Vein endothelial cell (primary cell): ENCODE measurements at places on chromosomes 1 and 21. TPM values are rescaled to one million over a fixed set of nuclear protein-coding genes. Genes with fewer than 3 reads are reported as not detected.

The ADCY10 gene
- total RNA-seq, result 0.48 TPM in 1 of 2 replicates, not detected in the other

The GPR161 gene
- total RNA-seq, result 20.6 and 26.3 TPM in 2 replicates

The TINAGL1 gene
- total RNA-seq, result 519 and 655 TPM in 2 replicates

The SERPINC1 gene
- total RNA-seq, result 0.38 TPM in 1 of 2 replicates, not detected in the other

The PIGR gene
- total RNA-seq, result not detected in 2 replicates

The MYOM3 gene
- total RNA-seq, result under 0.01 TPM in 1 of 2 replicates, not detected in the other

The CACNA1S gene
- not detected in 2 replicates for total RNA-seq

The TAS1R3 gene
- 0.38 and 0.65 TPM in 2 replicates for total RNA-seq

The RHOC gene
- 827 and 965 TPM in 2 replicates for total RNA-seq

The PLA2G2C gene
- not detected in 2 replicates for total RNA-seq

The BARHL2 gene
- not detected in 2 replicates for total RNA-seq

The HSD11B1 gene
- total RNA-seq, result not detected in 2 replicates

The CD1E gene
- total RNA-seq, result not detected in 2 replicates

The KIF17 gene
- total RNA-seq, result 11.8 and 14.7 TPM in 2 replicates

The RGS8 gene
- total RNA-seq, result not detected in 2 replicates

The LEFTY1 gene
- total RNA-seq, result not detected in 2 replicates

The TNFRSF8 gene
- 0.19 TPM in 1 of 2 replicates, not detected in the other for total RNA-seq

The PLPPR4 gene
- total RNA-seq, result 0.19 TPM in 1 of 2 replicates, not detected in the other
